ENCODE measurements at places on chromosomes 16 and 17.

- no peak for DNase-seq
Measured at GRCh38 chr17:27384261-27384701, 72.0 kb upstream of the KSR1 start.

DNA sequence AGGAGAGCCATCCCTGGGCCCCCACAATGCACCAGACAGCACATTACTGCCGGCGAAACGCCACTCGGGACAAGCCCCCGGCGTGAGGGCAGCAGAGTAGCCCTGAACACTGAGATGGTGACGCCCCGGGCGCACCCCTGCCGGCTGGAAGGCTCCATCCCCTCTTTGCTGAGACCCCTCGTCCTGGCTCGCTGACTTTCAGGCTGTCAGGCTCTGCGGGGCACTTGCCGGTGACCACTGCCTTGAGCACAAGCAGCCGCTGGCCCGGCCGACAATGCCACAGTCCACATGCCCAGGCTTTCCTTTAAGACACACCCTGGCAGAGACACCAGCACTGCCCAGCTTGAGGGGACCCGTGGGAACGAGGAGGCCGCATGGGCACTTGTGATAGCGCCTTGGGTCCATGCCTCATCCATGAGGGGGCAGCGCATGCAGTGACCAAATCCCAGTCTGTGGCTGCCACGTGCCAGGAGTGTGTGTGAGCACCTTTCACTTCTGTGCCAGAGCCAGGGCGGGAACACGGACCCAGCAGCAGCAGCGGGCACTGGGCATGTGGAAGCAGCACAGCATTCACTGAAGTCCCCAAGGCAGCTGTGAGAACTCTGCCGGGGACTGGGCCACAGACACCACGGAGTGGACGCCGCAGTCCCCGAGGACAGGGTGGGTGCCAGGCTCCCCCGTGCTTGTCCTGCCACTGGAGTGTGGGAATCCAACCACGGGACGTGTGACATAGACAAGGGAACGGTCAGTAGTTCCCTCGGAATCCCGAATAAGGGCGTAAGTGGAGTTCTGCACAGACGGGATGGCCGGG lies 24.5 kb downstream of the NDUFAF8 start:
- DNase-seq: no peak

DNA sequence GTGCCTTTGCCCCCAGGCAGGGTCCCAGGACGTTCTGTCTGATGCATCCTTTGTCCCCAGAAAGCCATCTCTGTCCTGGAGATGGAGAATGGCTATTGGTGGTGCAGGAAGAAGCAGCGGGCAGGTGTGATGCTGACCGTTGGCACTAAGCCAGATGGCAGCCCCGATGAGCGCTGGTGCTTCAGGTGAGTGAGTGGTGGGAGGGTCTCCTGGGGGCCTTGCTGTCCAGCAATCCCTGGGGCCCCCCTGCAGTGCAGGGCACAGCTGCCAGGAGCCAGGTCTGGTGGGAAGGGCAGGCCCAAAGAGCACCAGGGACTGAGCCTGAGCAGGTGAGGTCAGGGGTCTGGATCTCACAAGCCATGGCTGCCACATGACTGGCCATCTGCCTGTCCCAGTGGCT lies 18.1 kb downstream of the TRPV2 start:
- DNase-seq: no peak

GRCh38 chr16:31215287-31216162 lies 1.4 kb downstream of the PYDC1 start:
- DNase-seq: no peak

GRCh38 chr17:14058051-14058450 lies 11.3 kb upstream of the COX10 start:
- no peak for DNase-seq

- DNase-seq: no peak
Measured at GRCh38 chr17:45676695-45677094, 107.4 kb upstream of the CRHR1 start.
